H9 (cell line): ENCODE measurements at places on chromosomes 4 and X.

DNA sequence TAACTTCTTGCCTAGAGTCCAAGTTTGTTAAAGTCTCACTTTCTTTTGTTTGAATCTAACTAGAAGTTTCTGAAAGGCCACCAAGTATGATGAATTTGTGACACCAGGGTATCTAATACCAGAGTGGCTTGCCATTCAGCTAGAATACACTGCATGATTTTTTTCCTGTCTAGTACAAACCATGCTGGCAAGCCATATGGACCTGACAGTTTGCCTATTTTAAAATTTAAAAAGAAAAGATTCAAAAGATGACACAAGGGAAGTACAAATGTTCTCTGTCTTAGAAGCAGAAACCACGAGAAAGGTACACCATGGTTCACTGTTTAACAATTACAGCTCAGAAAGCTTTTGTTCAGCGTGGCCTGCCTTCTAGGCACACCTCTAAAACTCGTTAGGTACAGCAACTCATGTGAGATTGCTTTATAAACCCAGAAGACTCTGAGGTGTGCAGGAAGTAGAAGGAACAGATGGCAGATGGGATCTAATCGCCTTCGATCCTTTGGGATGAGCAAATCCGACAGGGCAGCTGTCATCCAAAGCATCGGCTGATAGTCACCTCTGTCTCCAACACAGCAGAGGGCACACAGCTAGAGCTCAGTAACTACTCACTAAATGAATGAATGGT lies 35.4 kb upstream of the CENPU start:
- no peak for DNase-seq

GRCh38 chrX:129737916-129738315 lies 863 bp upstream of the XPNPEP2 start:
- DNase-seq: no peak

- no peak for DNase-seq
These were observed 16.8 kb downstream of the DCAF8L1 start for GRCh38 chrX:27964432-27964831.

DNA sequence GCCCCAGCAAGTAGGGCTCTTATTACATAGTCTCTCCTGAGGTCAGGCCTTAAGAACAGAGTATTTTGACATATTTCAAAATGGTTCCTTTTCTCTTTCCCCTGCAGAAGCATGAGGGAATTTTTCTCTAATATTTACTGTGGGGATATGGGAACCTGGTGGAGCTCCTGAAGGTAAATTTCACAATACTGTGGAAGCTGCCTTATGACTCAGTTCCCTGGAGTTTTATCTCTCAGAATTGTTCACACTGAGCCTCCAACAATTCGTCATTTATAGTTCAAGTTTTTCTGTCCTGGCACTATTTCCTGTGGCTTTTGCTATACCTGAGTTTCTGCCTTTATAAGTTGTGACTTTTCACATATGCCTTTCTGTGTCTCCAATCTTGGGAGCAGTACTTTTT lies 607.2 kb upstream of the NDST4 start:
- DNase-seq: no peak

DNA sequence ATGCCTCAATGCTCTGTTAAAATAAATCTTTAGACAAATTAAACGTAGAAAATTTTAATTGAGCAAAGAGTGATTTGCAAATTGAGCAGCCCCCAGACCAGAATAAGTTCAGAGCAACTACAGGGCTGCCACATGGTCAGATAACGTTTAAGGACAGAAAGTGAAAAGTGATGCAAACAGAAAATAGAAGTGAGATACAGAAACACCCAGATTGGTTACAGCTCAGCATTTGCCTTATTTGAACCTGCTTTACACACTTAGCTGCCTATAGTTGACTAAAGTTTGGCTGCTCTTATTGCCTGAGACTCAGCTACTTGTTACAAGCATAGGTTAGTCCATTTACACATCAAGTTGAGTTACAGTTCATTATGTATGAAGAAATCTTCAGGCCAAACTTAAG lies 1800.8 kb upstream of the PCDH10 start:
- no peak for DNase-seq

- DNase-seq: no peak
These were observed 202.6 kb downstream of the PCDH19 start for GRCh38 chrX:100207331-100208024.
